H1 (cell line): ENCODE measurements at places on chromosomes 13 and 19.
A peak's percentile ranks its signal among the peaks of the same experiment; 100 is the strongest.

DNA sequence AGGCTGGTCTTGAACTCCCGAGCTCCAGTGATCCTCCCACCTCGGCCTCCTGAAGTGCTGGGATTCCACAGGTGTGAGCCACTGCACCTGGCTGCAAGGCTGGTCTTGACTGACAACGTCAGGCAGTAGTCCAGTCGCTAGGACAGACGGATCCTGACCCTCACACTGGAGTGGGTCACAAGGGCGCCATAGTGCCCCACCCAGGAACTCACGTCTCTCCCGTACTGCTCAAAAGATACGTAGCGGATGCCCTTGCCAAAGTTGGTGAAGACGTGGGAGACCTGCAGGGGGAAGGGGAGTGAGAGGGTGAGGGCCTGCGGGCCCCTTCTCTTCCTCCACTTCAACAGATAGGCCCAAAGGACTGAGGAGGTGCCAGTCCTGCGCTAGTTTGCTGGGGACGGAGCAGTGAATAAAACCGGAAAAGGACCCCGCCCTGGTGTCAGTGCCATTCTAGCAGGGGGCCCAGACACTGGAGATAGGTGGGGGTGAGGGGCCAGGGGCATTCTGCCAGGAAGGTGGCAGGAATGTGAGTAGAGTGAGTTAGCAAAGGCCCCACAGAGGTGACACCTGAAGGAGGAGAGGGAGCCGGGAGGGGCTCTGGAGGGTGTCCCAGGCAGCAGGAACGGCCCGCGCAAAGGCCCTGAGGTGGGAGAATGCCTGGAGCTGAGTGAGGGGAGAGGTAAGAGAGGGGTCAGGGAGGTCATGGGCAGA, 11.9 kb downstream of the MRPS12 start:
- no peak for DNase-seq

DNA sequence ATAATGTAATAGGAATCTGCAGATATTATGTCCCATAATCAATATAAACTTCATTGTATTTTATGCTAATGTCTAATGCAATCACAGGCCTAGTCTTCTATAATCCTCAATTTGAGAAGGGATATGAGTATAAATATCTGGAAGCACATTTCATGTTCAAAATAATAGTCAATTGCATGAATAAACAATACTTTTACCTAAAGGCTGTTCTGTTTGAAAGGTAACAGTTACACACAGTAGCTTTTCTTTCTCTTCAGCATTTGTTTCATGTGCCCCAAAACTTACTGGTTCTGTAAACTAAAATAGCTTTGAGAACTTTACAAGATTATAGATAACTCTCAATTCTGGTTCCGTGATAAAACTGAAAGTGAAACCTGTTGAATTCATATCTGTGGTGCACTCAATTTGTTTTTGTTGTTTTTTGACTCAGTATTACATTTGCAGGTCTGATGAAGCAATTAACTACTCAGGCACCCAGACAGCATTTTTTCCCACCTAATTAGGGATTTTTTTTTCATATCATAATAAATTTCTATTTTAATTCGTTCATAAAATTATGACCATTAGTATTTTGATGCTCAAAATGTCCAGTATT, 1193.8 kb downstream of the SLITRK1 start:
- no peak for DNase-seq

GRCh38 chr19:38665219-38665931, 17.9 kb downstream of the ACTN4 start:
- no peak for DNase-seq

GRCh38 chr13:35524171-35524570, 47.7 kb upstream of the MAB21L1 start:
- DNase-seq = no peak

DNA sequence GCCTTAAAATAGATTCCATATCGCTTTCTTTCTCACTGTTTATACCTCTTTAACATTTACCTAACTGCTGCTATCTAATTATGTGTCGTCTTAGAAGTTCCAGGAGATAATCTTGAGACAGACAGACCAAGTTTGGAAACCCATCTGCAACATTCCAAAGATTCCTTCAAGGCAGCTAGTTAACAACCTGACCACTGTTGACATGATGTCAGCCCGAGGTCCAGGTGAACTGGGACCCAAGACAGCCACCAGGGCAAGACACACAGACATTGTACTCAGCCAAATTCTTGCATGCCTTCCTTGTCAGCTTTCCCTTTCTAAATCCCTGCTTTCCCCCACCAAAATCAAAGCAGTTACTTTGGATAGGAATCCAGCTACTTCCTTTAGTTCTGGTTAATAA, 1476.5 kb upstream of the PRR20A start:
- DNase-seq = no peak

- DNase-seq = peak; percentile 54
Measured at GRCh38 chr19:6108721-6109633, 1.3 kb downstream of the RFX2 start.
